ENCODE measurements at places on chromosomes 1 and 21.

GRCh38 chr1:50343323-50343722 lies 79.9 kb downstream of the DMRTA2 start:
- DNase-seq: no peak

- no peak for DNase-seq
Measured at GRCh38 chr21:42401154-42401553, 2.5 kb upstream of the UBASH3A start.

- DNase-seq: no peak
Measured at GRCh38 chr1:232267837-232268598, 361.9 kb downstream of the SIPA1L2 start.

GRCh38 chr1:22971611-22972405 lies 858 bp downstream of the LACTBL1 start:
- DNase-seq: no peak

DNA sequence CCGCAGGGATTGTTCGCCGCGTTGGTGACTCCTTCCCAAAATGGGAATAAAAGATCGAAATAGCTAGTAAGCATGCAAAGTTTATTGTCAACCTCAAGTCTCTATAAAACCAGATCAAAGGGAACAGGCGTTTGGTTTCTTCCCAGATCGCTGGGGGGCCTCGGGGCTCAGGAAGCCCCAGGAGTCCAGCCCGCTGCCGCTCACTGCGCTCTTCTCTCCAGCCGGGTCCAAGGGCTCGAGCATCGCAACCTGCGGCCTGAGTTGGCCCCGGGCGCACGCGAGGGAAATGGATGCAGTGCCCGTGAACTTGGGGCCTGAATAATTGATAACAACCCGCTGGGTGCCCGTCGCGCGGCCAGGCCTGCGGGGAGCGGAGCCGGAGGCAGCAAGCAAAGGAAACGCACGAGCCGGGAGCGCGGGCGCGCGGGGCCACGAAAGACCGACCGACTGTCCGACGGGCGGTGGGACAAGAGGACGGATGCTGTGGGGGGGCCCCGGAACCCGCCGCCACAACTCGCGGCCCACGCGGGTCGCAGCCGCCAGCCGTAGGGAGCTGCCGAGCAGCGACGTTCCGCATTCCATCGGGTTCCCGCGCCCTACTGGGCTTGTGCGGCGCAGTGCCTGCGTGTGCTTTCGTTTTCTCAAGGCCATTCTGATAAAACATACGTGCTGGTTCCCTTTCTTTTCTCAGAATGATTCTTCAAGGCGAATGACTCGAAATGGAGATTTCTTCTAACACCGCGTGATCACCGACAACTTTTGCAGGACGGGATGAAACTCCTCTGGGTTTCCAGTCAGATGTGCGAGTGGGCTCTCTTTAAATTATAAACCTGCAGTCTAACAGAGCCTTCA lies 14.0 kb upstream of the ALX3 start:
- DNase-seq: no peak

DNA sequence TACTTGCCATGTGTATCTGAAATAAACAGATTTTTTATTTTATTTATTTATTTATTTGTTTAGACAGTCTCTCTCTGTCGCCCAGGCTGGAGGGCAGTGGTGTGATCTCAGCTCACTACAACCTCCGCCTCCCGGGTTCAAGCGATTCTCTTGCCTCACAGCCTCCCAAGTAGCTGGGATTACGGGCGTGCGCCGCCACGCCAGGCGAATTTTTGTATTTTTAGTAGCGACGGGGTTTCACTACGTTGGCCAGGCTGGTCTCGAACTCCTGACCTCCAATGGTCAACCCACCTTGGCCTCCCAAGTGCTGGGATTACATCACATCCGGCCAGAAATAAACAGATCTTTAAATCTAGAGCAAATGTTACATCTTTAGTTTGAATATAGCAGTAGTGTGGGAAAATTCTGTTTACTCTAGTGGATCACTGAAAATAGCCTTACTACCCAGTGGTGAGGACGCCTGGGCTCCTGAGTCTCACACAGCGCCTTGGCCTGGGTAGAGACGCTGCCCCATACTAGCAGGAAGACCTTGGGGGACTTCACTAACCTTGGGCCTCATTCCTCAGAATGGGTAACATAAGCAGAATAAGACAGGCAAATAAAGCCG lies 709 bp downstream of the GART start:
- no peak for DNase-seq

DNA sequence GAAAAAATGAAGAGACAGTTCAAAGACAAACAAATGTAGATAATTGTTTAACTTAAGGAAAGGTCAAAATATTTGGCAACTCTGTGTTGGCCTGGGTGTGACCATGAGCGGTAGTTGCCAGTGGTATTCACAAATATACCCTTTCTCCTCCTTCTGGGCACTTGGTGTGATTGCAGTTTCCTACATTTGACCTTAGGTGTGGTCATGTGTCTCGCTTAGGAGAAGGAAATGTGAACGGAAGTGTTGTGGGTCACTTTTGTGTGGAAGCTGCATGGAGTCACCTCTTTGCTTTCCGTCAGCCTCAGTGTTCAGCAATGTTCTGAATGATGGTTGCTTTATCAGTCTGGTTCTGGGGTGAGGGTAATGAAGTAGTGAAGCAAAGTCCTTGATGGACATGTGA lies 3.4 kb upstream of the PCSK9 start:
- DNase-seq: no peak

DNA sequence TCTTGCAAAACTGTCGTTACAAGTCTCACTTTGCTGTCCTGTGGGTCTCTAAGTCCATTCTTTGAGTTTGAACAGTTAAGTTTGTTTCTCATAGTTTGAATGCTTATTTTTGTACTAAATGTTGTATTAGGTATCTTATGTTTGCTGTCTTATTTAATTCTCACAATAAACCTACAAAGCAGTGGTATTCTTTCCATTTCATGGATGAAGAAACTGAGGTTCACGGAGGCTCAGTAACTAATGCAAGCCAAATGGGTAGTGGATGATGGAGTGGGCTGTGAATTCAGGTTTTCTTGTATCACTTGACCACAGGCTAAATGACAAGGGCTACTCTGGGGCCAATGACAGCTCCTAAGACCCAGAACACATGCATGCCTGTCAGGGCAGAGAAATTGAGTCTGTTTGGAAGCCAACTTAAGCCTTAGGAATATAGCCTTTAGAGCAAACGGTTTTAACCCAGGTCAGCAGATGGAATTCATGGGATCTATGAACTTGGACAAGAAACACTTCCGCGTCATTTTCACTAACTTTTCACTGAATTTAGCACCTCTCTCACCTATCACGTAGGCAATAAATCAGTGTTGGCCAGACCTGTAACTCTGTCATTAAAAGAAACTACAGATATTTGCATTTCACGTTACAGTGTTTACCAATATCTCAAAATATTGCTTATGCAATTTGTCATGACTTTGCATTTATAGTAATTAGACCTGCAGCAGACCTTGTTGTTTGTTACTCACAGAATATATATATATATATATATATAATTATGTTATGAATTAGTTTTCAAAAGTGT lies 67.1 kb upstream of the TLR5 start:
- no peak for DNase-seq

DNA sequence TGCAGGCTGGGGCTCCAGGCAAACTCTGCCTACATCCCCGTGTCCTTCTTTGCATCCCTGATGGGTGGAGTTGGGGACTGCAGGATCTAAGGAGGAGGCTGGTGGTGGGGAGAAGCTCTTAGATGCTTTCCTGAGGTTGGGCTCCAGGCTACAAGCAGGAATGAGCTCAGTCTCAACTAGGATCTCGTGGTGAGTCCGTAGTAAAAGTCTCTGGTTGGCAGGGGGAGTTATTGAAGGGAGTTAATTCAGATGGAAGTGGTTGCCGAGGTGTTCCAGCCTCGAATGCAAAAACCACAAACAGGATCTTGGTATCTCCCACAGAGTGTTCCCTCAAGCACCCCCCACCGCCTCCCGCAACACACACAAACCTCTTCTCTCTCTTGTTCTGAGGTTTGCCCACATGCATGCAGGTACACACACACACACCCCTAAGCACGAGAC lies 35.0 kb downstream of the TMCC2 start:
- no peak for DNase-seq

DNA sequence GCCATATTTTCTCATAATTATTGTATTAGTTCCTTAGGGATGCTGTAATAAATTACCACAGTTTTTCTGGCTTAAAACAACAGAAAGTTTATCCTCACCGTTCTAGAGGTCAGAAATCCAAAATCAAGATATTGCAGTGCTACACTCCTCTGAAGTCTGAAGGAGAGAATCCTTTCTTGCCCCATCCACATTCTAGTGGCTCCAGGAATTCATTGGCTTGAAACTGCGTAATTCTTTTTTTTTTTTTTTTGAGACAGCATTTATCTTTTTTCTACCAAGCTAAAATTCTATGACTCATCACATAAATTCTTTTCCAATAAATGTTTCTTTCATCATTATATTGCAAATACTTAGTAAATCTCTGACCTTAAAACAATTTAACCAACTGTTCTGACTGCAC lies 451.0 kb upstream of the RGS18 start:
- DNase-seq: no peak

DNA sequence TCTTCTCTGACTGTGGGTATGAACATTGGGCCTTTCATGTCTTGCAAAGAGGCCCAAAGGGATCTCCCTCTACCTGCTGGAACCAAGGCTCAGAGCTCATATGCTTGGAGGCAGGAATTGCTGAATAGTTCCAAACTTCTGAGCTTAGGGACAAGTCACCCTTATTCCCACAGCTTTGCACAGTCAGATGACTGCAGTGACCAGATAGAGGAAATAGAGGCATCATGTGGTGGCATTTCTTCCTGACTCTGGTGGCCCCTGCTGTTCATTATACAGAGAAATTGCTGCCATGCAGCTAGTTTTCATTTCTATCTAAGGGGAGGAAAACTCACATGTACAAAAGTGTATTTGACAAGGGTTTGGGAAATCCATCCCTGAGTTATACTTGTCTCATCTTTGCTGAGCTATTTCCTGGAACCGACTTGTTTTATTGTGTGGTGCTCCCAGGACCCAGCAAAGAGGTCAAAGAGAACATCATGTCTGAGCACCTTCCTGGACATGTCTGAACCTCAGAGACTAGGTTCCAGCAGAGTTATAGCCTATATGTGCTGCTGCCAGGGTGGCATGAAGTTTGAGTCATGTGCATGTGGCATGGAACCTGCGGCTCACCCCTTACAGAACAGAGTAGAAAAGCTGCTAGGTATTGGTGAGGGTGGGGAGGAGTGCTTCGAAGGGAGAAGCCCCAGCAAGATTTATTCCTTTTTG lies 131.2 kb downstream of the PIK3R3 start:
- DNase-seq: no peak

GRCh38 chr1:217907504-217907903 lies 276.4 kb downstream of the SPATA17 start:
- DNase-seq: no peak

Measured in NCI-H1694 treated with DMSO at 0.1 percent for 48 hours (cell line).